Activated CD4-positive, alpha-beta T cell treated with anti-CD3 and anti-CD28 coated beads, Interleukin-10, Interleukin-2, amounts not matched to agents 100 ng/mL and 50 ng/mL, durations not matched to agents 16 hours and 8 hours (primary cell): ENCODE measurements at places on chromosomes 5 and 9.

- no peak for DNase-seq
Observed at GRCh38 chr9:85515021-85515420, 226.7 kb downstream of the AGTPBP1 start.

DNA sequence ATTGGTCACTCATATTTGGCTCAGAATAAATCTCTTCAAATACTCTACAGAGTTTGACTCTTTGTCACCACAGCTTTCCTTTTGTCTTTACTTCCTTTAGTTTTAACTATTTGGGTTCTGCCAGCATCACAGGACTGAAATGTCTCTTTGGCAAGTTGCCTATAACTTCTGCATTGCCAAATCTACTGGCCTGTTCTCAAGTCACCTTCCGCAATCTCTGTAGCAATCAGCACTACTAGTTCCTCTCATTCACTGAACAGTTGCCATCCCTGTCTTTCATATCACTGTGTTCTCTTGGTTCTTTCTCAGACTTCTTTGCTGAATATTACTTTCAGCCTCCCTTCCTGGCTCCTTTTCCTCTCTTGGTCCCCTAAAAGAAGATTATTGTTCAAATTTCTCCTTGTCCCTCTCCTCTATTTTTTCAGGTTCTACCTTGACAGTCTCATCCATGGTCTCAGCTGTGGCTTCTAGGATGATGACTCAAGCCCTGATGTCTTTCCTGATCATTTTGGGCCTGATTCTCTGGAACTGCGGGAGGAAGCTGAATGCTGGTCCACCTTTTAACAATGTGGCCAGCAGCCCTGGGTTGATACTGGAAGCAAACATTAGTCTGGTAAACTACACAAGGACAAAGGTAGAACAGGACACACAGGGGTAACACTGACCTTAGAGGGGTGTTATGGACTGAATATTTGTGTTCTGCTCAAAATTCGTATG is 44.0 kb upstream of the LIFR start:
- DNase-seq = no peak

DNA sequence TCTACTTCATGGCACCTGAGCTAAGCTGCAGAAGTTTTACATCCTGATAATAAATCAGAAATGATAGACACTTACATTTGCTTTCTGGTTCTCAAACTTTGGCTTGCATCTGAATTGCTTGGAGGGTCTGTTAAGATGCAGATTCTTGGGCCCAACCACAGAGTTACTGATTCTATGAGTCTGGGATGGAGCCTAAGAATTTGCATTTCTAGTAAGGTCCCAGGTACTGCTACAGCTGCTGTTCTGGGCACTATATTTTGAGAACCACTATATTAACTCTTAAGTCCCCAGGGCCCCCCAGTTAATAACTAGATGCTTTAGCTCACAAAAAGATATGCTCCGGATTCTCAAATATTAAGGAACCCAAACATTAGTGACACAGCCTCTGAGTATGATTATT is 69.8 kb upstream of the DAB2 start:
- DNase-seq = no peak

- DNase-seq = no peak
Observed at GRCh38 chr5:3899093-3899492, 303.5 kb downstream of the IRX1 start.

DNA sequence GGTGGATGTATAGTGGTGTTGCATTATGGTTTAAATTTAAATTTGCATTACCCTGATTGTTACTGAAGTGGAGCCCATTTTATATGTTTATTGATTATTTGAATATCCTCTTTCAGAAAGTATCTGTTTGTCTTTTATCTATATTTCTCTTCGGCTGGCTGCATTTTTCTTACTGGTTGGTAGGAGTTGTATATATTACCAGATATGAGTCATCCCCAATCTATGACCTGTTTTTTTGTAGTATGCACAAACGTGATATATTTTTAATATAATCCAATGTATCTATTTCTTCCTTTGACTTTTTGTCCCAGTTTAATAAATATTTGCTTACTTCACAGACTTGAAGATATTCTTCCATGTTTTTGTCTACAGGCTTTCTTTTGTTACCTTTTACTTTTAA is 29.3 kb upstream of the CAMK4 start:
- no peak for DNase-seq
